Activated CD8-positive, alpha-beta T cell treated with anti-CD3 and anti-CD28 coated beads, Interleukin-2, amount 10 ng/mL, durations not matched to agents 7 days and 5 days (primary cell): ENCODE measurements at places on chromosomes 12 and 14. TPM values are rescaled to one million over a fixed set of nuclear protein-coding genes. Genes with fewer than 3 reads are reported as not detected.

- no peak for DNase-seq
Observed at GRCh38 chr12:7959278-7959677, 23.3 kb upstream of the SLC2A3 start.

DNA sequence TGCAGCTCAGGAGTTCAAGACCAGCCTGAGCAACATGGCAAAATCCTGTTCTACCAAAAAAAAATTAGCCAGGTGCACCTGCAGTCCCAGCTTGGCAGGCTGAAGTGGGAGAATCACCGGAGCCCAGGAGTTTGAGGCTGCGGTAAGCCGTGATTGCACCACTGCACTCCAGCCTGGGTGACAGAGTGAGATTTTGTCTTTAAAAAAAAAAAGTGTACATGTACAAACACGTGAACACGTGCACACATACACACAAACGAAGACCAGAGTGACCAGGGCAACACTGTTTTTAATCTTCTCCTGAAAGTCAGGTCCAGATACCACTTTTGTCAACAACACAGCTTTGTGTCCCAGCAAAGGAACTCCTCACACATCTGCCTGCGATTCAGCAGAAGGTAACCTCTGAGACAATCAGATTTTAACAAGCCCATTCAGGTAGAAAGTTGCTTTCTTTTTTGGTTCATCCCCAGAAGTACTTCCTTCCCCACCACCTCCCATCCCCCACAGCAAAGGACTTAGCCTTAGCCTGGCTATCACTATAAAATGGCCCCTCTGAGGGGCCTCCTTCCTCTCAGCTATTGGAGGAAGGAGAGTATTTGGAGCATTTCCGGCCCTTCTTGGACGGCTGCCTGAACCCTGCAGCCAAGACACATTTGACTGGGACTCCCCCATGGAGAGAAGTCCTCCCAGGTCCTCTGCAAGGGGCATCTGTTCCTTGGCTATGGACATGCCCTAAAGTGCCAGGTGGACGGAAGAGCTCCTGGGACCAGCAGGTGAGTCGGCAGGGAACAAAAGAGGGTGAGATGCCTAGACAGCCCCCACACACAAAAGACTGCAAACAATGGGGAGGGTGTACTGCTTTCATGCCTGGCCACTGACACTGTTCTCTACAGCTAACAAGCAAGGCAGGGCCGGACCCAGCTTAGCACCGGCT lies 9.8 kb downstream of the CTDSP2 start:
- DNase-seq: peak; percentile 70

- no peak for DNase-seq
Observed at GRCh38 chr14:56324856-56325699, 206.9 kb downstream of the PELI2 start.

- no peak for DNase-seq
Observed at GRCh38 chr12:91496337-91496736, 313.7 kb upstream of the DCN start.

GRCh38 chr12:92408072-92408900 lies 262.6 kb upstream of the BTG1 start:
- peak; percentile 74 for DNase-seq

GRCh38 chr12:108699955-108700563 lies 31.3 kb downstream of the CORO1C start:
- DNase-seq: no peak

- no peak for DNase-seq
Observed at GRCh38 chr14:51845811-51846210, 14.6 kb upstream of the GNG2 start.

DNA sequence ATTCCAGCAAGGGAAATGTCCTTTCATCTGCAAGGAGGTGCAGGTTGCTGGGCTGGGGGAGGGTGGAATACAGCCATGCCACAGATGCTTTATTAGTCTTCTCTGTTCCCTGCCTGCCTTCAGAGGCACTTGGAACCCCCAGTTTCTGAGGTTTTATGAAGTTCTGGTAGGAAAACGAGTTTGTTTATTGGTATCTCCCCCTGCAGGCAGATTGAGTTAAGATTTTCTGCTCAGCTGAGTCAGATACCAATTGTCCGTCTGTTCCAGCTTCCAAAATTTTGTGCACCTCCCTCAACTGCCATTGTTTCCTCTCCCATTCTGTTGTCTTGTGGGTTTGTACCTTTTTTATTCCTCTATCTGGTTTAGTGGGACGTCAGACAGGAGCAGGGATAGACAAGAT lies 155.6 kb downstream of the ETV6 start:
- no peak for DNase-seq

- DNase-seq: no peak
Observed at GRCh38 chr12:82082501-82082900, 275.7 kb downstream of the CCDC59 start.

DNA sequence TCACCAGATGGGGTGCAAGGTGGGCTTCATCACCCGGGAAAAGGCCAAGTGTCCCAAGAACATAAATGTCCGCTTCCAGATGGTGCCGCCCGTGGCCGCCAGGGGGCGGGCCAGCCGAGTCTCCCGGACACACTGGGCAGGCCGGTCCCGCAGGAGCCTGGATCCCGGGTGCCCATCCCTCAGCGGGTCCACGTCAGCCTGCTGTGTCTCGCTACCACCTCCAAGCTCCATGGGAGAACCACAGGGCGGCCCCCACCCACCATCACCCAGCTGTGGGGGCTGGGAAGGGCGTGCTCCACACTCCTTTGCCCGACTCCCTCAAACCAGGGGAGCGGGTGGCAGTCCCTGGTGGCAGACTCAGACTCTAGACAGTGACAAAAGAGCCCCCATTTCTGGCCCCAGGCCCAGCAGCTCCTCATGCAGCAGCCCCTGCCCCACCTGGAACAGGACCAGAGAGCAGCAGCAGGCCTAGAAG lies 22.0 kb upstream of the NUDT14 start:
- DNase-seq: peak; percentile 70

CCDC175 gene
- not detected for total RNA-seq
